Cardiac ventricle fibroblast (primary cell): ENCODE measurements at places on chromosomes 2 and 18. TPM values are rescaled to one million over a fixed set of nuclear protein-coding genes. Genes with fewer than 3 reads are reported as not detected.

Gene GPR55
- total RNA-seq, result not detected in 2 replicates

Gene SERPINB5
- total RNA-seq, result not detected in 2 replicates

Gene KCNE4
- total RNA-seq, result 8.2 and 9.8 TPM in 2 replicates

Gene PID1
- total RNA-seq, result 35.1 and 37.6 TPM in 2 replicates

Gene ATG4B
- total RNA-seq, result 33.0 and 34.0 TPM in 2 replicates

Gene KRCC1
- 20.9 and 21.7 TPM in 2 replicates for total RNA-seq

Gene RNF149
- total RNA-seq, result 38.0 and 39.5 TPM in 2 replicates

Gene GEN1
- 5.6 and 7.3 TPM in 2 replicates for total RNA-seq

Gene ACMSD
- total RNA-seq, result not detected in 2 replicates
